NCI-H1105 (cell line): ENCODE measurements at places on chromosomes 2 and 18.

DNA sequence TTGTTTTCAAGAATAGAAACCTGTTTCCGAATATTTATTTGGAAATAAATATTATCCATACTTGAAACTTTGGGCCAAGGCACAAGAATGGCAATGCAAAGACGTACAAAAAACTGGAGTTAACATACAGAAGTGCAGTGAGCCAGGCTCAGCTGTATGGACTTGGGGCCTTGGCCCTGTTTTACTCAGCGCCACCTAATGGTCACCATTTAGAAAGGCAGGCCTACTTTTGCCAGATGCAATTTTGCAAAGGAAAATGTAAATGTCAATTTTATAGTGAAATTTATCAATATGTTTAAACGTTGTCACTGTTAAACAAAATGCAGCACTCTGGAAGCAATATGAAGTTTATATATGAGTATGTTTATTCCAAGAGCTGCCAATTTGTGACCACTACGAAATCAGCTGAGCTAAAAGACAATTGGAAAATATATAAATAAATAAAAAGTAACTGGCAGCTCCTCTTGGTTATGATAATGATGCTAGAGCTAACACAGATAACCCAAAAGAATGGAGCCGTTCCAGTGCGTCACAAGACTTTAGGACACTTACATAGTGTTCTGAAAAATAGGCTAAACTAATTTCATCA, 155.0 kb downstream of the ARHGAP15 start:
- no peak for DNase-seq

- no peak for DNase-seq
Observed at GRCh38 chr2:109342930-109343329, 213.9 kb downstream of the SH3RF3 start.

DNA sequence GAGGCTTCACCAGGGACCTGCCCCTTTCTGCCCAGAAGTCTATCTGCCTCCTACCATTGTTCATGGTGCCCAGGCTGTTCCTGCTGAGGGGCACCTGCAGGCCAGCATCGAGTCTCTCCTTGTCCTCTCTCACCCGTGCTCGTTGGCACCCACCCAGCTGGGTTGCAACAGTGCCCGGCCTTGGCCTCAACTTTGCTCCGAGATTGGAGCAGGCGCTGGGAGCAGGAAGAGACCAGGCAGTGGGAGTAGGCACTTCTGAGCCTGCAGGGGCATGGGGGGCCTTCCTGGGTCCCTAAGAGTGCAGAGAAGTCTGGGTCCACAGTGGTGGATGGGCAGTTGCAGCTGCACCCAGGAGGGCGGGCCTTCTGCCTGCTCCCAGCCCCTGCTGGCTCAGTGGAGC, 75.6 kb downstream of the NCOA1 start:
- DNase-seq: no peak

DNA sequence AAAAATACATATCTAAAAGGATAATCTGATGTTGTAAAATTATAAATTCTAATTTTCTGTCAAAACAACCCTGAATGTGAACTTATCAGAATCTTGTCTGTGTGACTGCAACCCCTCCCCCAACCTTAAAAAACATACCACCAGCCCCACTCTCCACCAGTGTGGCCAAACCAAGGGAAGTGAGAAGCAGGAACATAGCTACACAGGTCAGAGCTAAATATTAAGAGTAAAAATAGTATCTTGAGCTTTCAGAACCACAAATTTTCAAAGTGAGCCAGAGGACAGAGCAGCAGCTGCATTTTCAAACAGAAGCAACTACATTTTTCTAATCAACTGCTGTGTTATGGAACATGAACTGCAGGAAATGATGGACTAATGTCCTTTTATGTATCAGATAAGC, 156.7 kb downstream of the SLC4A10 start:
- DNase-seq: no peak

DNA sequence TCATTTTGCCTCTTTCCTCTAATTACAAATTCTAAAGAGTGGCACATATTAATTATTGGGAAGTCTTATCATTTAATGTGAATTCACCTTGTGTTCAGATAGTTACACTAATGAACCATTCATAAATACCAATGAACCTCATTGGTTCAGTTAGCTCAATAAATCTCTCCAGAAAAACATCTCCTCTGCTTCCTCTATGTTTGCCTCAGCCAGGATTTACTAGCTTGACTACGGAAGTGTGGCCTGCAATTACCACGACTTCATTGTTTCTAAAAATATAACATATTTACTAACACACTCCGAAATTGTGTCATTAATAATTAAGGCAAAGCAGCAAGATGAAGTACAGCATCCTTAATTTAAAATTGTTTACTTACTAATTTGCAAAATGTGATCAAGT, 103.3 kb downstream of the PLA2R1 start:
- no peak for DNase-seq

DNA sequence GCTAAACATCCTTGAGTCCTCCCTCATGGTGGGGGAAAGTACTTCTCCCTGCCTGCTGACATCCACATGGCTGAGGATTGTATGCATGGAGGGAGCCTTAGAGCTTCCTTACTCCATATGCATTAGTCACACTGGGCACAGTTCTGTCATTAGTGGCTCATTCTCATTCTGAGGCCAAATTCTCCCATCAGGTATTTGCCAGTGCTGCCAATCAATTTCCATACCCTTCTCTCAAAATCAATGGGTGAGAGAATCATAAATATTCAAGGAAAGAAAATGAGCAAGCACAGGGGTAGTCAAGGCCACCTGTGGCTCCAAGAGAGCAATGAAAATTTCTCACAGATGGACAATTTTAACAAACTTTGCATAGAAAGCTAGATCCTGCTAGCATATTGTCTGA, 422.6 kb upstream of the SETBP1 start:
- DNase-seq: no peak

- no peak for DNase-seq
Observed at GRCh38 chr18:38932752-38933151, 1367.2 kb upstream of the CELF4 start.

GRCh38 chr2:60364491-60364890, 189.0 kb downstream of the BCL11A start:
- DNase-seq: peak; percentile 65

GRCh38 chr2:120879431-120880295, 144.0 kb downstream of the GLI2 start:
- DNase-seq: no peak

DNA sequence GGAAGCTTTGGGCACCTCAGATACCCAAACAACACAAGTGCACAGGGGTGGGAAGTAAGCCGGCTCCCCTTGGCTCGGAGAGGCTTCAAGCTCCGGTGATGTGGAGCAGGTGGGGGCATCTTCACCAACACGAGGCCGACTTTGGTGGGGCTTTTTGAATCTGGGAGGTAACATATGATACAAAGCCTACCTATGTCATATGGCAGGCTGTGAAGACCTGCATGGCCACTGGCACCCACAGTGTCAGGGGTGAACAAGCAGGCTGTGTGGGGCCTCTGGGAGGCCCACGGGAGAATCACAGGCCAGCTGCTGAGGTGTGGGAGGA, 109.0 kb downstream of the EIPR1 start:
- DNase-seq: no peak
